ENCODE measurements at places on chromosomes 2 and 18.

DNA sequence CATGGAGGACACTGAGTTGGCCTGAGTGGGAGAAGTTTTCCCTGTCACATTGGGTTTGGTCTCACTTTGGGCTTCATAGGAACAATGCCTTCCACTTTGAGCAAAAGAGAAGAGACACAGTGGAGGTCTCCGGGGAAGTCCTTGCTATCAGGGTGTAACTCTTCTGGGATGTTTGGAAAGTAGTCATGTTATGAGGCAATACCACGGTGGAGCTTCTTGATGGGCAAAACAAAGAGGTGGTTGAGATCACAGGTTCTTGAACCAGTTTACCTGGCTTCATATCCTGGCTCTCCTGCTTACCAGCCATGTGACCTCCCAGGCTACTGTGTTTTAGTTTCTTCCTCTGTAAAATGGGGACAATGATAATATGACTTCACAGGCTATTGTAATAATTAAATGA lies 478.6 kb downstream of the SLC4A3 start:
- DNase-seq: no peak

DNA sequence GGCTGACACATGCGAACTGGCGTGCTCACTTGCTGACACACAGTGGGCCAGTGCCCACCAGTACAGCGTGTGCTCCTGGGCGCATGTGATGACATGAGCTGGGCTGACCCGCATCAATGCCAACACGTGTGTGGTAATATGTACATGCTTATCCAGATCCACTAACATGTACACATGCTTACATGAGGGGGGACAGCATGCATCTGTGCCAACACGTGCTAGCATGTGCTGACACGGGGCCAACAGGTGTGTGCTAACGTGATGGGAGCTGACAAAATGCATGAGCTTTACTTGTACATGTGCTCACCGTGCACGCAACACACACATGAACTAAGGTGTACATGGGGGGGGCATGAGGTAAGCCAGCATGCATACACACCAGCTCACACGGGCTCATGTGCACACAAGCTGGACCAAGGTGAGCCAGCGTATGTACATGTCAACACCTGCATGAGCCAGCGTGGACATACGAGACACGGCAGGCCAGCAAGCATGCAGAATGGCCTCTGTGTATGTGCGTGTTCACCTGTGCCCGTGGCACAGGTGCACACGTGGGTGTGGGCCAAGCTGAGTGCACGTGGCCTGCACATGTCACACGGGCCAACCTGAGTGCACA lies 28.5 kb downstream of the GPC1 start:
- DNase-seq: no peak

DNA sequence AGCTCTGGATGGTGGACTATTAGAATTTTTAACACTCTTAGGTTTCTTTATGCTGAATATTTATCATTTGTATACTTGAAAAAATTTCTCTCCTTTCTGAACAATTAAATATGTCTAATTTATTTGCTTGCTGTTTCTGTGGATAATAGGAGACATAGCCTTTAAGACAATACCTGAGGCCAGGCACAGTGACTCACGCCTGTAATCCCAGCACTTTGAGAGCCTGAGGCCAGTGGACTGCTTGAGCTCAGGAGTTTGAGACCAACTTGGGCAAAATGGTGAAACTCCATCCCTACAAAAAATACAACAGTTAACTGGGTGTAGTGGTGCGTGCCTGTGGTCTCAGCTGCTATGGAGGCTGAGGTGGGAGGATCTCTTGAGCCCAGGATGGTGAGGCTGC lies 54.7 kb downstream of the FAM117B start:
- DNase-seq: no peak

DNA sequence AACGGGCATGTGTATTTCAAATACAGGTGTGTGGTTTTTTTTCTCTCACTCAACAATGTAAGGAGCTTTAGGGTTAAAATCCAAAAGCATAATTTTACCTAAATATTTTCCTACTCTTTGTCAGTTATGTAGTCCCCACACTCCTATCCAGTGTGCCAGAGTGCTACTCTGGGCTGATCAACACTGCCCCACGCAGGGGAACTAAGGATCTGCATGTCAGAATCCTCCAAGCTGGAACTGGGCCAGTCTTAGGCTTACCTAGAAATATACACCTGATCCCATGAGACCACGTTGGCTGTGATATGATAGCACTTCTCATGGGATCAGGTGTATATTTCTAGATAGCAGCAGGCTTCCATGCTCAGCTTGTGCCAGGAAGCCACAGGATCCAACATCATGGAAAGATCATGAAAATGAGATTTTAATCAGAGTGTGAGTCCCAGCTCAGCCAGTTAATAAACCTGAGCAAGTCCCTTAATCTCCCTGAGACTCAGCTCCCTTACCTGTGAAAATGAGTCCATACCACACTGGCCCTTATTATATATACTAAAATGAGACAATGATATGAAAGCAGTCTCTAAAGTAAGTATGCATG lies 29.7 kb downstream of the CCDC141 start:
- no peak for DNase-seq

DNA sequence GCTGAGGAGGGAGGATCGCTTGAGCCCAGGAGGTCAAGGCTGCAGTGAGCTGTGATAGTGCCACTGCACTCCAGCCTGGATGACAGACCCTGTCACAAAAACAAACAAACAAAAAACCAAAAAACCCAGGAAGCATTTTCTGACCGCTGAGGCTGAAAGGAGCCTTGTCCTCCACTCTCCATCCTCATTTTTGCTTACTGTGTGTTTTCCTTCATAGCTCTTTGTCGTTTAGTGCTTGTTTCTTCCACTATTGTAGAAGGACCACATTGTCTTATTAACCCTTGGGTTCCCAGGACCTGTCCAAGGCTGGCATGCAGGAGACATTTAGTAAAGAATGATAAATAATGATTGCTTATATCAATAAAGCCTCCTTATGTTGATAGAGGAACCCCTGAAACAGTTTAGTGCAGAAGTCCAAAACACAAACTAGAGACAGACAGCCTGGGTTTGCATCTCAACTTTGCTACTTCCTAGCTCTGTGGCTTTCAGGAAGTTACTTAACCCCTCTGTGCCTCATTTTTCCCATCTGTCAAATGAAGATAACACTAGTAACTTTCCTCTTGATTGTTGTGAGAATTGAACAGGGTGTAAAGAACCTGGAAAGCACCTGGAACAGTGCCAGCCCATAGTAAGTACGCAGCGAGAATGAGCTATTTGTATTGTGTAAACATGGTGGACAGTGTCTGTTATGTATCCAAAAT lies 126.0 kb downstream of the LPIN1 start:
- DNase-seq: no peak

- DNase-seq: no peak
Measured at GRCh38 chr2:173359231-173359630, 4.6 kb downstream of the CDCA7 start.

GRCh38 chr2:233093166-233093448 lies 33.0 kb downstream of the INPP5D start:
- no peak for DNase-seq

DNA sequence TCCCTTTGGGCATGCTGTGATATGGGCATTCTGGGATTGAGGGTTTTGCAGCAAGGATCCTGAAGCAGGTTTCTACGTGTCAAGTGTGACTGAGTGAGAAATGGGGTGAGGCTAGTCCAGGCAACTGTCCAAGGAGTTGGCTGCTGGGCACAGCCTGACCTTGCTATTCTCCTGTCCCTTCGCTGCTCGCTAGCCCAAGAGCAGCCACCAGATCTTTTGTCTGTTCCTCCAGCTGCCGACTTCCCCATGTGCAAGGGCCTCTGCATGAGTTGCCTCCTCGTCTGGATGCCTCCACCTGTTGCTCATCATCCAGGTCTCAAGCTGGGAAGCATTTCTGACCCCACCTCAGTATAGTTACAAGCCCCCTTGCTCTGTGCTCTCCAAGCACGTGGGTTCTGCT lies 71.1 kb downstream of the DYSF start:
- DNase-seq: no peak

- DNase-seq: no peak
Measured at GRCh38 chr18:64872710-64873458, 724.0 kb upstream of the LINC00305 start.

DNA sequence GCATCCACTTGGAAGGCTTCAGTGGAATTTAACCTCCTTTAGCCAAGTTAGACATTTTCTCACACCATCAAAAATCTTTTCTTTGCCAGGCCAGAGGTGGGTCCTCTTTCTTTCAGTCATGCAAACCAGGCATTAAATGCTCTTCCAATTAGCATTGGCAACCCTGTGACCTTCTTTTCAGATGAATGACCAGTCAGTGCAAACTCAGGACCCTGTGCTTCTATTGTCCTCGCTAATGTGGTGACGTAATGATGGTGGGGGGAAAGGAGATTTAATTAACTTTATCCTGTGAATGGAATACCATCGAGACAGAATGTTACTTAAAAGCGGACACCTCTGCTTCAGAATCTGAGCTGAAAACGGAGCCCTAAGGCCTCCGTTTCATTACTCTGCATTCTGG lies 23.2 kb upstream of the STPG4 start:
- DNase-seq: no peak

DNA sequence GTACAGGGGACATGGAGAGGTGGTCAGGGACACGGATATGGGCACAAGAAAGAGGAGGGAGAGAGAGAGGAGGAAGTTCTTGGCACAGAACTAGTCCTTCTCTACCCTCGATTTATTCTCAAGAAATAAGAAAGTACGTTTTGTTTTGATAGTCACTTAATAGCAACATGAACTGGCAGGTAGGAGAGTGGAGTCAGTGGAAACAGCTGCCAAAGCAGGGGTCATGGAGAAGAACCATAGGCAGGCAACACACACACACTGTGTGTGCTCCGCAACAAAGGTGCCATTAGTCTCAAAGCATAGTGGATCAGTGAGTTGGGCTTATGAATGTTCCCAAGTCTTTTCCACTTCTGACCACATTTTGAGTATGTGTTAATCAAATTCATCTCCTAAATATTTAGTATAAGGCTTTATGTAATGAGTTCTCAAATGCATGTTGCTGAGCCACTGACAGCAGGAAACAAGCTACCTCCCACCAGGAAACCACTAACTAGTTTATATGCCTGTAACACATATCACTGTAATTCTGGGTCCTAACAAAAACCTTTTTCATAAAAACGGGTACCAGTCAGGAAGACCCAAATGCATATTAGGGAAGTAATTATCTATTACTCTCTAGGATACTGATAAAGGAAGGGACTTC lies 41.1 kb downstream of the IWS1 start:
- no peak for DNase-seq

- DNase-seq: no peak
Measured at GRCh38 chr18:44811572-44812125, 131.0 kb downstream of the SETBP1 start.

All from occipital lobe (tissue), 3 donors.